ENCODE measurements at places on chromosomes 11 and 22.

DNA sequence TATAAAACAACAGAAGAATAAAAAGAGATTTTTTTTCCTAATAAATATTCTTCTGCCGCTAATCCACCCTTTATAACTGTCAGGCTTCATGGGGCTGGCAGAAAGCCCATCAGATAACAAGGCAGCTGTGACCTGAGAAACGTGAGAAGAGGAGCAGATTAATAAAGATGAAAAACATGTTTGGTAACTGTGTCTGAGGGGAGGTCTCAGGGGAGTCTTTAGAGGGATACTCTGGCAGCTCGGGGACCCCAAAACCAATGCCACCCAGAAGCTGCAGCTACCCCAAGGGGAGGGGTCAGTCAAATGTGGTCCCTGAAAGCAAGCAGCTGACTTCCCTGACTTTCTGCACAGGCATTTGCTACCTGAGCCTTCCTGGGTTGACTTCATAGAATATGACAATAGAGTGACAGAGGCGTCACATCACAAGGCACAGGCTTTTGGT is 48.4 kb upstream of the POU2AF1 start:
- no peak for DNase-seq

- no peak for DNase-seq
Observed at GRCh38 chr11:96554236-96554820, 164.5 kb downstream of the JRKL start.

DNA sequence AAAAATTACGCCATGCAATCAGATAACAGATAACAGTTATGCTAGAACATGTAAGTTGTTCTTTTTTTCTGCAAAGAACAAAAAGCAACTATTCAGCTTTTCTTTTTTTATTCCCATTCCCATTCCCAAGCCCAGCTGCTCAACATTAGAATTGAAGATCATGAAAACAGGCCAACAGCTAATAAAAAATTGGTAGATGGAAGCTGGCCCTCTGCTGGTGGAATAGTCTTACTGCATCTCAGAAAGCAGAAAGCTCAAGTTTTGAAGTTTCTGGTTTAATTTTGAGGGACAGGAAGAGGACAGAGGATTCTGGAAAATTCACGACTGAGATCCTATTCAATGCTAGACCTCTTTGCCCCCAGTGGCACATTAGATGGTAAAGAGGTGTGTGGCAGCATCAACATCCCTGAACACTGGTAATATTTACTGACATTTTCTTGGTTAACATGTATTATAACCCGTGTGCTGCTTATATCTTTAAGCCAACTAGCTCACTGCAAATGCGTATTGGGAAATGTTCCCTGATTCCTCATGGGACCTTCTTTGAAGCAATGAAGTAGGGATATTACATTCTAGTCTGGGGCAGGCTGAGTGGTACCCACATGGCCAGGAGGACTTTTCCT is 591.2 kb downstream of the OPCML start:
- DNase-seq = peak; percentile 34

GRCh38 chr11:65102142-65103095 is 6.4 kb downstream of the VPS51 start:
- no peak for DNase-seq

- DNase-seq = no peak
Observed at GRCh38 chr11:62067741-62068140, 56.1 kb upstream of the INCENP start.

GRCh38 chr11:74682731-74683278 is 48.4 kb downstream of the CHRDL2 start:
- DNase-seq = no peak

DNA sequence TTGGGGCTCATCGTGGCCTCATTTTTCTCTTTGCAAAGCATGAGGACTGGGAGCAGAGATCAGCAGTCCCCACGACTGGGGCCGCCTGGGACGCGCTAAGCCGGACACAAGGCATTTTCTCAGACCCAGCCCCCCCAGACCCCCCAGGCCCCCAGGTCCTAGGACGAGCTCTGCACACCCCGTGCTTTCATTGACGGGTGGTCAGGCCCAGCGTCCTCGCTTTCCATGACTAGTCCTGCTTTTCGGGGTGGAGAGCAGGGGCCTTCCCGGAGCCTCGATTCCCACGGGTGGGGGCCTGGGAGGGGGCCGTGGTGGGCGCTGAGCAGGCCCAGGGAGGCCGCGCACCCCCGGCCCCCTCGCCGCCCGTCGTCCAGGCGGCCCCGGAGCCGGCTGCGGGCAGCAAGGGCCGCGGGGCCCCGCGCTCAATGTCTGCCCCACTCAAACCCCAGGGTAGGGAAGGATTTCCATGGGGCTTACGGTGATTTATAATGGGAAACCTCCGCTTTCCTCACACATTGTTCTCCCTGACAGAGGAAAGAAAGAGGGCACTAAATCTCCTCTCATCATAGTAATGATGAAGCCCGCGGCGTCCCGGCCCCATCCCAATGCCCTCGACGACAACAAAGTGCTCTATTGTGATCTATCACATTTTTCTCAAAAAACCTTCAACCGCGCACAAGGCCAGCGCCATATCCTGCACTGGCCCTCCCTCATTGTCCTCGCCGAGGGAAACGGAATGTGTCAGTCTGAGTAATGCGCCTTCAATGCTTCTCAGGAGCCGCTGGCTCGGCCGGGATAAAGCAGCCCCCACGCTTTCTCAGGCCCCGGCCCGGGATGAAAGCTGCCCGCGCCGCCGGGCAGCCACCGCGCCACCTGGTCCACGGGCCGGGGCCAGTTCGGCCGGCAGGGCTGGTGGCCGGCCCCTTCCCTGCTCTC is 10.4 kb upstream of the LINC01488 start:
- no peak for DNase-seq

- no peak for DNase-seq
Observed at GRCh38 chr22:27461470-27461869, 340.1 kb downstream of the MN1 start.

DNA sequence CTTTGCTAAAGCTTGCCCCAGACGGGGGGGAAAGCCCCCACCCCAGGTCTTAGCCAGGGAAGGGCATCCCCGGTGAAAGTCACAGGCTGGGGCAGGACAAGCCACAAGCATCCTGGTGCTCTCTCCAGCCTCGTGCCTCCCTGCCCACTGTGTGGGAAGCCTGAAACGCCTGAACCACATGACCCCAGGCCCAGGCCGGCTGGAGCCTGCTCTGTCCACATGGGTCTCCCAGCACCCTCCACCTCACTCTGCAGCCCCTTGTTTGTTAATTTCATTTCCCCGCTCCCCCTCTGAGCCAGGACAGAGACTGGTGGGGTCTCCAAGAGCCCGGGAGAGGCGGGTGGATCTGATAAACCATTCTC is 58.3 kb upstream of the TCF20 start:
- DNase-seq = no peak

- no peak for DNase-seq
Observed at GRCh38 chr11:14376920-14377319, 17.9 kb upstream of the RRAS2 start.
